Activated T-cell treated with anti-CD3 and anti-CD28 coated beads for 4 hours (primary cell): ENCODE measurements at places on chromosomes 5 and 9.
A peak's percentile ranks its signal among the peaks of the same experiment; 100 is the strongest.

GRCh38 chr5:134026521-134027287 lies 21.9 kb upstream of the VDAC1 start:
- DNase-seq, result peak; percentile 31

GRCh38 chr9:130219661-130220096 lies 45.9 kb upstream of the HMCN2 start:
- DNase-seq, result no peak

DNA sequence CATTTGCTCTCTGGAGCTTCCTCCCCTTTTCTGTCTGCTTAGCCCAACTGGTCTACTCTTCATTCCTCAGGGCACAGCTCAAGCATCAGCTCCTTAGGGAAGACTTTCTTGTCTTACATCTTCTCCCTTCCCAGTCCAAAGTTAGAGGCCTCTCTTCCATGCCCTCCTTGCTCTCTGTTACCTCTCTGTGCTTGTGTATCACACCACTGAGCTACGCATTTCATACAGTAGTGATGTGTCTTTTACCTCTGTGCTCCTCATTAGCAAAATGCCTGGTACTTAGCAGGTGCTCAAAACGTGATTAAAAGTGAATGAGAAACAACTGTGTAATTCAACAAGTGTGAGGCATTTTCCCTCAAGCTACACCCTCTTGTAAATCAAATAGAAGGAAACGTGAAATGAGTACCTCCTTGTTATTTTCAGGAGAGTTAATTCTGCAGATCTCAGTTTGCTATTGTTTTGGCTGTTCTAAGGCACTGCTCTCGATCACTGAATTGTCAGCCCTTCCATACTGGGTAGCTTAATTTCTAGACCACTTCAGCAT lies 39.0 kb downstream of the ERAP1 start:
- no peak for DNase-seq

DNA sequence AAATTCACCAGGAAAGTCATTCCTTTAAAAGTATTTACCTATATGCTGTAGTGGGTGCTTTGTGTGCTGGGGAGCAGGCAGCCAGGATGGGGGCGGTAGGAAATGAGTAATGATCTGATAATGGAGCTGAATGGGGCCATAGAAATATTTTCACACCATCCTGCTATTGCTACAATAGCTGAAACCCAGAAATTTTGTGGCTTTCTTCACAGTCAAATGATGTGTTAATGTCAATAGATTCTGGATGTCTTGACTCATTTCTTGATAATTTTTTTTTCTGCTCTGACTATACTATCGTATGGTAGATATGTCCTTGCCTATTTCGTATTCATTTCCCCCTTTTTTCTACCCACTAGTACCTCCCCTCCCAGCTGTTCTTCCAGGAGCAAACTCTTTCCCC lies 59.5 kb downstream of the RORB start:
- DNase-seq, result no peak

DNA sequence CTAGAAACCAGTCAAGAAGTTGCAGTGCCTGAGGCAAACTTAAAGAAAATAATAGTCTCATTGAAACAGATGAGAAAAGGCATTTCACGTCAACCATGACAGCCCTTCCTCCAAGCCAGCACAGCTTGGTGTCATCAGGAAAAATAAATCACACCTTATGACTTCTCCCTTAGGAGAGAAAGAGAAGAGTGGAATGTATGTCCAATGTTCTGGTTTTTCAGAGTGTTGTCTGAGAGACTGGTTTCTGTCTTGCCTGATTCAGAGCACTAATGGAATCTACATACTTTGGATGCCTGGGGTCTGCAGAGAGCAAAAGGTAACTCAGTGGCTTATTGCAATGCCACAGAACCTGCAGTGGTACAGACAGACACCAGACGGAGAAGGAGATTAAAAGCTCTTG lies 105.5 kb upstream of the PDE4D start:
- no peak for DNase-seq

DNA sequence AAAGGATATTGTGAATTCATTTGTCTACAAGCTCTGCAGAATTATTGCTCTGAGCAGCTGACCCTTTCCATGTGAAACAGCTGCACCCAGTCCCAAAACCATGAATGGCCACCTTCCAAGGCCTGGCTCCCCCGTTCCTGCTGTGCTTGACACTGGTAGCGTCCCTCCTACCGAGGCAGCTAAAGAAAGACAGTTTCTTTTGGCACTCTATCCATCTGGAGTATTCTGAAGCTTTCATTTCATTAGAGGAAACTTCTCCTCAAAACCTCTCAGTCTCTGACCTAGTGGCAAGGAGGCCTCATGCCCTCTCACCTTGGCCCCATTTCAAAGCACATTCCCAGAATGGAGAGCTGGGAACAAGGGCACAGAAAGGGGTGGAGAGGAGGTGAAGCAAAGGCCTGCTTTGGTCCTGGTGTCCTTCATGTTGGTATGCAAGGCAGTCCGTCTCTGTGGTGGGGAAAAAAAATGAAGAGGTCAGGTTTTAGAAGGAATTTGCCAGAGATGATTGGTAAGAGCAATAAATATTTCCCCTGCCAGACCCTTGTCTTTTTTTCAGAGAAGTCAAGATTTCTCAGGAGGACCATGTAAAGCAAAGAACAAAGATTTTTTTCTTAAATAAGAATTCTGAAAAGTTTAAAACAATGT lies 232.0 kb downstream of the RFK start:
- DNase-seq, result no peak

DNA sequence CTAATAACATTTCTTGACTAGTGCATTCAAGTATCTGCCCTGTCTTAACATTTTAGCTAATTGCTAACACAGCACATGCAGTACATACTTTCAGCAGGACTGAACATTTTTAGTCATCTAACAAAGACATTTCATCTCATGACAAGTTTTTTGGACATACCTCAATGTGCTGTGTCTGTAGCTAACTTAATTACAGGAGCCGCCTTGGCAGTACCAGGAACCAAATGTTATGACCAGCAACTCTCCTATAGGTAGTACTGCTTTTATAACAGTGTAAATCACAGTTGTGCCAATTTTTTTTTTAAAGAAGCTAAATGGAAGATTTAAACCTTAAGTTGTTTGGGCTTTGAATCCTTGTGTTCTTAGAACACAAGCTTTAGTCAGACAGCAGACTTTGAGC lies 99.4 kb upstream of the SAP30L start:
- no peak for DNase-seq
